NCI-H1417 (cell line): ENCODE measurements at places on chromosomes 5 and 9.

- no peak for DNase-seq
Measured at GRCh38 chr5:171367424-171368370, 20.0 kb upstream of the NPM1 start.

DNA sequence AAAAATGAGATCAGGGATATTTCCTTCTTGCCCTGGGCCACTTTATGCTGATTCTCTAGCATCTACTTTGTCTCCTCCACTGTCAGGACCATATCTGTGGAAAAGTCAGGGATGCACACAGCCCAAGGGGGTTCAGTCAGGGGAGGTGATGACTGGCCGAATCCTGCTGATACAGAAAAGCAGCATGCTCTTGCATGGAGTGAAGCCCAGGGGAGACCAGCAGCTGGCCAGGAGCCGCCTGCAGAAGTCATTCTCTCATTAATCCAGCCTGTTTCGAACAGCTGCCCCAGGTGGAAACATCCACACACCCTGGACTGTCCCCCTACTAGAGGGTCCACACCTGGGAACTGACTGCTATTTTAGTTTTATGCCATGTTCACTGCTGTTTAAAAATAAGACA lies 177.1 kb downstream of the ATP10B start:
- DNase-seq: no peak

GRCh38 chr5:122772446-122772845 lies 2.4 kb upstream of the SNX2 start:
- no peak for DNase-seq

GRCh38 chr9:115524453-115525059 lies 406.6 kb upstream of the TNC start:
- DNase-seq: peak; percentile 90

DNA sequence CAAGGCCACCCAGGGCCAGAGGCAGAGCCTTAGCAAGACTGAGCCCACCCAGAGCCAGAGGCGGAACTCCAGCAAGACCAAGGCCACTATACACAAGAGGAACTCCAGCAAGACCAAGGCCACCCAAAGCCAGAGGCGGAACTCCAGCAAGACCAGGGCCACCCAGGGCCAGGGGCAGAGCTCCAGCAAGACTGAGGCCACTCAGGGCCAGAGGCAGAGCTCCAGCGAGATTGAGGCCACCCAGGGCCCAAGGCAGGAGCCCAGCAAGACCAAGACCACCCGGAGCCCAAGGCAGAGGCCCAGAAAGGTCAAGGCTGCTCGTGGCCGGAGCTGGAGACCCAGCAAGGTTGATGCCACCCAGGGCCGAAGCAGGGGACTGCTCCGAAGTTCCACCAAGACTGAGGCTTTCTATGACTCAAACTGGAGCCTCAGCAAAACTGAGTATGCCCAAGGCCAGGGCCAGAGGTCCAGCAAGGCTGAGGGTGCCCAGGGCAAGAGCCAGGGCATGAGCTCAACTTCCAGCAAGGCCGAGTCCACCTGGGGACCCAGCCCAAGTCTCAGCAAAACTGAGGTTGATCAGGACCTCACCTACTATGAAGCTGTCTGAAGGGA lies 4.2 kb downstream of the TOR2A start:
- no peak for DNase-seq

GRCh38 chr5:107486489-107486888 lies 184.2 kb downstream of the EFNA5 start:
- no peak for DNase-seq

- no peak for DNase-seq
Measured at GRCh38 chr9:129204840-129205239, 26.8 kb upstream of the IER5L start.

DNA sequence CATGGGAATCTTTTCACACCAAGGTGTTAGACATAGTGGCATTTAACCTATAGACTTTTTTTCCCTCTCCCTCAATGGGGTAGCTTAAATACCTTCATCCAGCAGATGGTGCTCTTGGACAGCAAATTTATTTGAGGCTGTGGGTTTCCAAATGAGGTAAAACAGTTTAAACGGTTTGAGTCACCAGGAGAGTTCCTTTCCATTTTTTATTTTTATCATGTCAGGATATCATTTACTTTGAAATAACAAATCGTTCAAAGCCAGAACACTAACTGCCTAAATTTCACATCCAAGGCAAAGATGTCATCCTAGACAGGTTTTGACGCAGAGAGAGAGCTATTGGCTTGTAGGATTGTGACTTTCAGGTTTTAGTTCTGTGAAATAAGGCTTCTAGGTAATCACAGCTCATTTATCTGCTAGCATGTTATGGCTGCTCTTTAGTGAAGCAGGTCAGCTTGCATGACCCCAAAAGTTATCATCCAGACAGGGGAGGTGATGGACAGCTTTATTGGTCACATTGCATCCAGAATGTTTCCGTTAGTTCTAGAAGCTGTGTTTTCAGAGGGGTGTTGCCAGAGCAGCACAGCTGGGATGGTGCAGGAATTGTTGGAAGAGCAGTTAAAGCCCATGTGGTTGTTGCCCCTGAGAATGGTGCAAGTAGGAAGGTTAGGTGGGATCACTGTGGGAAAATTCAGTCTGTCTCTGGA lies 69.8 kb downstream of the KDM4C start:
- peak; percentile 79 for DNase-seq

- DNase-seq: no peak
Measured at GRCh38 chr9:34501889-34502425, 20.8 kb downstream of the ENHO start.

DNA sequence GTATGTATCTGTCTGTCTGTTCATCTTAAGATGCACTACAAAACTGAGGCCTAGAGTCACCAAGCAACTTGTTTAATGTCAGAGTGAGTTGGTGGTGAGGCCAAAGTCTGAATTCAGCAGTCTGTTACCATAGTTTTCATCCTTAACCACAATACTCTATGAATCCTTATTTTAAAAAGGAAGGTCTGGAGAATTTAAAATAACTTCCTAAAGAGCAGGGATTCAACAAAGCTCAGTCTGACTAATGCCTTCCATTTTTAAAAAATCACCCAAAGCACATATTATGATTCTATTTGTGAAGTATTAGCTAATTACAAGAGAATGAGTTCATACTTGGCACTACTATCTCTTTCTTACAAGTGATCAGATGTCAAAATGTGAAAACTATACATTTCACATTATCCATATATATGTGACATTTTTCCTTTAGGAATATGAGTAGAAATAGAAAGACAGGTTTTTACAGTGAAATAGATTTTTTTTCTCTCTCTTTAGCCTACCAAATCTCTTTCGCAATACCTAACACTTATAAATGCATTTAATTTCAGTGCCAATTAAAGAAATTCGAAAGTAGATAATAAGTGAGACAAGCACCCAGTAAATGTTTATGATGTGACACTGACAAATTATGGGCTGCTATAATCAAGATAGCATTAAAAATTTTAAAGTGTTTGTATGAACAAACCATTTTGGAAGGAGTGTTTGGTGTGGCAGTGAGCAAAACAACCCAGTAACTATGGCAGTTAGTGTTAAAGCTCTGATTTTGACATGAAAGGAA lies 102.3 kb upstream of the CDKN2B start:
- no peak for DNase-seq

DNA sequence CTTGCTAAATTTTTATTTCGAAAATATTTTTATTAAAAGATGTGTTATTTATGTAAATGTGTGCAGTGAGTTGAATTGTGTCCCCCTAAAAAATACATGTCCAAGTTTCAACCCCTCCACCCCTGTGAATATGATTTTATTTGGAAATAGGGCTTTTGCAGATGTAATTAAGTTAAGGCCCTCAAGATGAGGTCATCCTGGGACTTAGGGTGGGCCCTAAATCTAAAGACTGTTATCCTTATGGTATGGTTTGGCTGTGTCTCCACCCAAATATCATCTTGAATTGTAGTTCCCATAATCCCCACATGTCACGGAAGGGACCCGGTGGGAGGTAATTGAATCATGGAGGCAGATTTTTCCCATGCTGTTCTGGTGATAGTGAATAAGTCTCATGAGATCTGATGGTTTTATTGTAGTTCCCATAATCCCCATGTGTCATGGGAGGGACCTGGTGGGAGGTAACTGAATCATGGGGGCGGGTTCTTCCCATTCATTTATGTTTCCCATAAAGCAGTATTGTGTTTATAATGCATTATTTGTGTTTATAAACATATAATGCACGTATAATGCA lies 1.5 kb upstream of the TMED7 start:
- no peak for DNase-seq

GRCh38 chr5:118522626-118523025 lies 465.7 kb downstream of the DTWD2 start:
- no peak for DNase-seq

DNA sequence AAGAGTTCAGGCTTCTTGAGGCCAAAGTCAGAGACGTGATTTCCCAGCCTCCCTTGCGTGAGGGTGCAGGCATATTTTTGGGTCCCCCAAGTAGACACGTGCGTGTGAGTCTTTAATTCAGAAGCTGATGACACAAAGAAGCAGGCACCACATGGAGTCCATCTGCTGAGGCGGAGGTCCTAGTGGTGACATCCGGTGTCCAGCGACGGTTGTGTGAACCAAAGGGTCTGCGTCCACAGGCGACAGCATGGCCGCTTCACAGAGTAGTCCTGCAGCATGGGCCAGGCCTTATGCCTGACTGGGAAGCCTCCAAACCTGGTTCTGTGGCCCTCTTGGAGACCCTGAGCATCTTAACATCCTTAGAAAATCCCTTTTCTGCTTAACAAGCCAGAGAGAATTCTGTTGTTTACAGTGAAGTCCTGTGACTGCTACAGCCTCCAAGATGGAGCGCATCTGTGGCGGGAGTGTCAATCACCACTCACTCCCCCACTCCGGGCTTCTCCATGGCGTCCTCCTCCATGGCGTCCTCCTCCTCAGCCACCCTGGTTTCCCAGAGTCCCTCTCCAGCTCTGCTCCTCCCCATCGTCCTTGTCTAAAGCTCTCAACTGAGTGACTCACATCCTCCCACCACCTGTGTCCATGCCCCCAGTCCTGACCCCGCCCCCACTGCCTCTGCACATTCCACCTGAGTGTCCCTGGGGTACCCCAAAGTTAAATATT lies 133.8 kb downstream of the PAX5 start:
- DNase-seq: no peak

GRCh38 chr9:133807818-133808217 lies 69.7 kb upstream of the SARDH start:
- no peak for DNase-seq

GRCh38 chr9:16535555-16535954 lies 334.9 kb downstream of the BNC2 start:
- DNase-seq: no peak
